Brain pericyte (primary cell): ENCODE measurements at places on chromosomes 5 and 9.

GRCh38 chr9:98288881-98289280 lies 33.4 kb upstream of the TBC1D2 start:
- DNase-seq, result no peak

DNA sequence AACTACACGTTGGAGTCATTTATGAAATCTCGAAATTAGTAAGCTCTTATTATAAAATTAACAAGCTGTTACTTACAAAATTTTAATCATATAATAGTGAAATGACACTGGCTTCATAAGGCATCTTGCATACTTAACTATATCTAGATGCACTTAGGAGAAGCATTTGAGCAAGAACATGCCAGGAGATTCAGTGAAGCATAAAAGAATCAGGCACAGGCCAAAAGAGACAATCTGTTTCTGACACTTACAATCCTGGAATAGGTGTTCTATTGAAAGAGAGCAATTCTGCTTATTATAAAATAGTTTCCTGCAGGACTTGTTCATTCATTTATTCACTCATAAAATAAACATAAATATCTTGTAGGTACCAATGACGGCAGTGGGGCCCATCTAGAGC lies 1152.2 kb upstream of the CDH6 start:
- no peak for DNase-seq

- DNase-seq, result no peak
Measured at GRCh38 chr5:52898961-52899680, 90.0 kb upstream of the ITGA2 start.

DNA sequence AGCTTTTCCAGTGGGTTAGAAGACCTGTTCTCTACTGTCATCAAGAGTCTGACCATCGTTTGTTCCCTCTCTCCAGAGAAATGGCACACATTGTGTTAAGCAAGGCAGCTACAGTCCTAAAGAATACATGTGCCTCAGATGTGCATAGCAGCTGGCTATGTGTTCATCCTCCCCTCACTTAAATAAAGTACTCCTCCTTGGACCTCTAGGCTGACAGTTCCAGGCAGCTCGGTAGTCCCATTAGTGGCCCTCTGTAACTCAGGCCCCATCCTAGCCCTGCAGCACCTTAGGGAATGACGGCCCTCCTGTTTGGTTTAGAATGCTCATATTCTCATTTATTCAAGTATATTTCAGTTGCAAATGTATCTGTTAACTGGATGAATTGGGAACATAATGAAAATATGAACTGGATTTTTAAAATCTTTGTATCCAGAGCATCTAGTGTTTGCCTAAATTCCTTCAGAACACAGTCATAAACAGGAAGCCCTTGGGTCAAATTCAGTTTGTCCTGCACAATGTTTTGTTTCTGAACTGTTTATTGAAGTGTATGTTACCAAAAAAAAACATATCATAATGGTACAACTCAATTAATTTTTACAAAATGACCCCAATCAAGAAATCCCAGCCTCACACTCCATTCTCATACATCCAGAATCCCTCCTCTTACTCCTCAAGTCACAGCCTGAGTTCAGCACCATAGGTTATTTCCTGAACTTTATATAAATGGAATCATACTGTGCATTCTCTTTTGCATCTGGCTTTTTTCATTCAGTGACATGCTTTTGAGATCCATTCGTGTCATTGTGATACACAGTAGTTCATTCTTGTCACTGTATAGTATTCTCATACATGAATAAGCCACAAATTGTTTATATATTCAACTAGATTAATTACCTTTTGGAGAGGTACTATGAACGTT lies 1.6 kb upstream of the ASPN start:
- no peak for DNase-seq

DNA sequence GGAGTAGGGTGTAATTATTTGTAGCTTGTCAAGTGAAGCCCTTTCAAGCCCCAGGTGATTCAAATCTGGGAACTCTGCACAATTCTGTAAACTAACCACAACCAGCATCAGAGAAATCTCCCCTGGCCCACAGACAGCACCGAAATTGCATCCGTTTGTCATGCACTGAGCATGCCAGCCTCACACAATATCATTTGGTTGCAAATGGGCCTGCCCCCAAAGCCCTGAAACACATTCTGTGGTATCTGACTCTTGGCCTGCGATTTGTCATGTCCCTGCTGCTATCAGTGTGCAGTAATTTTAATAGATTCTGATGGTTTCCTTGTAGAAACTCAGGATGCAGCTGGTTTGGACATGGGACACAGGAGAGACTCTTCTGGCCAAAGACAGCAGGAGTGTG lies 35.3 kb downstream of the SNX24 start:
- DNase-seq, result no peak

GRCh38 chr5:12385095-12385494 lies 480.8 kb upstream of the CTNND2 start:
- DNase-seq, result no peak

DNA sequence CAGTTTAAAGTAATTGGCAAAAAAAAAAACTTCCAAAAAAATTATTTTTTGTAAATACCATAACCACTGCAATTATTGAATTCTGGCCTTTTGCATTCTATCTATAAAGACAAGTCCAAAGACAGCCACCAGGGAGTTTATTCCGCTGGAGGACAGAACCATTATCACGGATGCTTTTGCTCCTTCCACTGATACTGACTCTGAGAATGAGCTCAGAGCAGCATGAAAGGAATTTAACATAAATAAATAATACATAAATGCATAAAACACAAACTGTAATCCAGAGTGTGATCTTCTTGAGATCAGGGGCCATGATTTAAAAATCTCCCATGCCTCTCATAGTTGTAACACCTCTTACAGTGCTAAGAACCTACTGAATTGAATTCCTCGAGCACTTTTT lies 264.8 kb downstream of the ARRDC3 start:
- no peak for DNase-seq

DNA sequence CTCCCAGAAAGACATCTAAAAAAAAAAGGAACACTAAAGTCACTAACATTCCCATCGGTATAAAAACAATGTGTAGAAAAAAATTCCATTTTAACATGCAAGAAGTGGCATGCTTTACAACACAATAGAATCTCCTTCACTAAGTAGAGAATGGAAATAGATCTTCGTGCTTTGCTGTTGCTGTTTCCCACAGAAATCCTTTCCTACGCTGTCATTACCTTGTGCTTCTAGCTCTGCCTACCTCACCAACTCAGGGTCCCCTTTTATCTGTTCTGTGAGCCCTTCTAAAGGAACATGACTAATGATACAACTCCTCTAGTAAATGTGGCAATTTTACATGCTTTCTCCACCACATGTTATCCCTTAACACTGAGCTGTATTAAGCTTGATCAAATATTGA lies 202.9 kb downstream of the MCTP1 start:
- DNase-seq, result no peak

DNA sequence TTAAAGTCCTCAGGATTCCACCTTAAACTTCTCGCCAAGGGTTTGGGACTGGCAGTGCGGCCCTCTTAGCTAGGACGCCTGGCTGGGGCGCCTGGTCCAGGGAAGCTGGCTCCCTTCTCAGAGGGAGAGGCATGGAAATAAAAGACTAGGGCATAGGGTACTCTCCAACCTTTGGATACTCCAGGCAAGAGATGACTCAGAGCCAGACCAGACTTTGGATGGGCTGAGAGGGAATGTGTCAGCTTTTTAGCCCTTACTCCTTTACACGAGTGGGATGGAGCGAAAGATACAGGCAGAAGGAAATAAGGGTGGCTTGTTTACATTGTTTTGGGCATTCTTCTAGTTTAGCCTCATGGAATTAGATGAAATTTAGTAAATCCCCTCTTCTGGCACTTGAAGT lies 48.2 kb downstream of the IL31RA start:
- no peak for DNase-seq

GRCh38 chr5:146447734-146448380 lies 724 bp downstream of the TCERG1 start:
- DNase-seq, result no peak

GRCh38 chr5:91339063-91339705 lies 43.9 kb downstream of the ARRDC3 start:
- DNase-seq, result no peak

GRCh38 chr9:90830977-90831376 lies 29.4 kb downstream of the SYK start:
- DNase-seq, result no peak

DNA sequence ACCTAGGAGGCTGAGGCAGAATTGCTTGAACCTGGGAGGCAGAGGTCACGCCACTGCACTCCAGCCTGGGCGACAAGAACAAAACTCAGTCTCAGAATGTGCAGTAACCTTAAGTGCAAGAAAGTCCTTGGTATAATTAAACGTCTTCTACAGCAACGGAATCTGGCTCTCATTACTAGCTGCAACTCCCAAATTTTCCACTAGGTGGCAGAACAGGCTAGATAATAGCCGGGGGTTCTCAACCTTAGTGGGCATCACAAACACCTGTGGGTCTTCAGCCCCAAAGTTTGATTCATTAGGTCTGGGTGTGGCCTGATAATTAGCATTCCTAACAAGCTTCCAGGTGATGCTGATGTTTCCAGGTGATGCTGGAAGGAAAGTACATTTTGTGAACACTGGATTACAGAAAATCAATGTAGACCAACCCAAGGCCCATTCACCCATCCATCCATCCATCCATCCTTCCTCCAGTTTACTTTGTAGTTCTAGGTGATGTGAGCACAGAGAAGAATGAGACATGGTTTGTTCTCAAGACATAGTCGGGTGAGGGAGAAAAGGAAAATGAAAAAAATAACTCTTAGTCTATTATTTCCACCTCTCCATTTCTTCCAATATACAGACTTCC lies 37.3 kb downstream of the FBXW2 start:
- DNase-seq, result no peak

DNA sequence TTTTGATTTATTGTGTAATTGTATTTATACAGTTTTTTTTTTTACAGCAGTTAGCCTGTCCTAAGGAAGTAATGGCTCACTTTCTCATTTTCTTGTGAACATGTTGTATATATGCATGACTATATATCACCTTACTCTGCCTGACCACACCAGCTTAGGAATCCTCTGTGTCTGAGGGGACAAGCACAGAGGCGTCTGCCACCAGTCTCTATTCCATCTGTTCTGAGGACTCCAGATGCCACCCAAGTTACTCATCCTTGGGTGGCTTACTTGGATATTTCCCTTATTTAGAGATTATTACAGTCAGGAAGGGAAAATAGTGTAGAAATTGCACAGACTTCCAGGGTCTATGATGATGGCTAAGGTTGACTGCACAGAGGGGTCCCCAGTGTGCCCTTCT lies 256.3 kb upstream of the C9orf72 start:
- DNase-seq, result no peak

DNA sequence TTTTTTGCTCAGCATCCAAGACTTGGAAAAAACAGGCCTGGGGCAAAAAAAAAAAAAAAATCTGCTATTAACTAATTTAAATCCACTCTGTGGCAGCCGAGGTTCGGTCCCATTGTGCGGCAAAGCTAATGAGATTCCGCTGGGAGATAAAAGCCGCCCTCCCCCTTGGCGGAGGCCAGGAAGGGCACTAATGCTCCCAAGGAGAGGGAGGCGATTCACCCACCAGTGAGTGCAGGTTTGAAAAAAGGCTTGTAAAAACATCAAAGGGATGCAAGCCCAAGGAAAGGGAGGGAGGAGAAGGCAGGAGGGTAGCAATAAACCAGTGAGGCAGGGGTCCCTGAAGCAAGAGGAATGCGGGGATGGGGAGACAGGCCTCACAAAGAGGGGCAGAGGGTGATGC lies 129.5 kb upstream of the RAPGEF1 start:
- no peak for DNase-seq

- no peak for DNase-seq
Measured at GRCh38 chr9:70136632-70137031, 93.0 kb downstream of the MAMDC2 start.

- no peak for DNase-seq
Measured at GRCh38 chr5:119049824-119050449, 20.9 kb upstream of the DMXL1 start.

GRCh38 chr5:142779163-142779840 lies 9.1 kb downstream of the ARHGAP26 start:
- DNase-seq, result no peak

- no peak for DNase-seq
Measured at GRCh38 chr5:135671052-135671705, 92.4 kb upstream of the CXCL14 start.

GRCh38 chr9:104090578-104090977 lies 3.5 kb upstream of the SMC2 start:
- DNase-seq, result no peak

- no peak for DNase-seq
Measured at GRCh38 chr5:7745882-7746610, 104.9 kb downstream of the CFAP90 start.

DNA sequence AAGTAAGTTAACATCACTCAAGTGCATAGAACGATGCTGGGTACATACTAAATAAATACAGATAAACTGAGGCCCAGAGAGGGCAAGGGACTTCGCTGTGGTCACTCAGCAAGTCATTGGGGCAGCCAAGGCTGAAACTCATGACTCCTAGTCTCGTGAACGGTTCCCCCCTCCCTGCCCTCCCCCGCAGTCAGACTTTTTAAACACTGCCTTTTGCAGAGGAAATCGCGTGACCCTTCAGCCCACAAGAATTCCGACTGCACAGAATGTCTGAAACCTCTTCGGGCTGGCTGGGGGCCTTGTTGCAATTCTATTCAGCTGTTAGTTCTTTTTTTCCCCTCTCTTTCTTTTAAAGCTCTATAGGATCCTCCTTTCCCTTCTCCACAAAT lies 28.1 kb downstream of the NEK6 start:
- DNase-seq, result peak; percentile 77

GRCh38 chr9:18905028-18905882 lies 127.8 kb downstream of the SAXO1 start:
- no peak for DNase-seq

DNA sequence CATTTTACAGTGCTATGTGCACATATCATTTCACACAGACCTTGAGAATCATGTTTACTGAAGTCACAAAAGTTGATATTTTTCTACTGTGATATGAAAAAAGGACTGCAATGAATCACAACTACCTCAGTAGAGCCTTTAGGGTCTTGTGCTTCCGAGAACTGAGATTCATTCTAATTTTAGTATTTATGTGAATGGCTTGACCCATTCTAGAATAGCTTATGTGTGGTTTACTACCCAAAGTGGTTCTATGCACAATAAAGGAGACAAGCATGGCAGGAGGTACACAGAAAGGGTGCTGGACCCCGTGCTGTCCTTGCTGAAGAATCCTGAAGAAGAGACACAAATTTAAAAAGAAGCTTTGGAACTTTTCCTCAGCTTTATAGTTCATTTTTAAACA lies 28.2 kb downstream of the MEF2C start:
- no peak for DNase-seq

DNA sequence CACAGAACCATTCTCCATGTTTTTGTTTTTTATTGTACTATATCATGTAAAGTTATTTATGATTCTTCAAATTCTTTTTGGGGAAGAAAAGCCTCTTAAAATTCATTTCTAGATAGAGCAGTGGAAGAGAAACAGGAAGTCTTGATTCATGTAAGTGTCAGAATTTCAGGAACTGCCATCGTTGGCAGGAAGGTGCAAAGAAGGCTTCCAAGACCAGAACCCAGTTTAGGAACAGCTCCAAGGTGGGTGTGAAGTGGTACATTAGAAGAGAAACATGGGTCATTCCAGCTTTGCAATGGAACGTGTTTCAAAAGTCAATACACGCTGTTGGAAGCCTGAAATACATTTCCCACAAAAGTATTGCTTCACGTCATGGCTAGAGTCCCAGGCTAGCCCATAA lies 14.8 kb downstream of the SAXO1 start:
- no peak for DNase-seq
